ENCODE measurements at places on chromosomes 6 and 20.

DNA sequence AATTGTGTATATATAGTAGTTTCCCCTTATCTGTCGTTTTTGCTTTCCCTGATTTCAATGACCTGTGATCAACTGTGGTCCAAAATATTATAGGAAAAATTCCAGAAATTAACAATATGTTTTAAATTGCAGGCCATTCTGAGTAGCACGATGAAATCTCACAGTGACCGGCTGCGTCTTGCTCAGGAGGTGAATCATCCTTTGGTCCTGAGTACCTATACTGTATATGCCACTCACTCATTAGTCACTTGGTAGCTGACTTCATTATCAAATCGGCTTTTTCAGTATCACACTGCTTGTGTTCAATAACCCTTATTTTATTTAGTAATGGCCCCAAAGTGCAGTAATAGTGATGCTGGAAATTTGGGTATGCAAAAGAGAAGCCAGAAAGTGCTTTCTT is 728.3 kb upstream of the EYS start:
- no peak for DNase-seq

DNA sequence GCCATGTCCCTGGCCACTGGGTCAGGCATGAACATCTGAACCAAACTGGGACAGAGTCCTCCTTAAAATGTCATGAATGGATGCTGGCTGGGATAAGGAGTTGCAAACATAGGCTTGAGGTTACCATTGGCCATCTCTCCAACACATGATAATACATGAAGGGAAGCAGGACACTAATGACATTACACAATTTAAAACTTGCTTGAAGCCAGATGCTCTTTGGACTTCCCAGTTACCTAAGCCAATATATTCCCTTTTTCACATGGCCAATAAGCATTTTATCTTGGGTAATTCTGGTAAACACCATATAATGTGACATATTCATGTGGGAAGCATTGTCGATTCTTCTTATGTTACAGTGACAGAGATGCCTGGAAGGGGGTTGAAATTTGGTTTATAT is 148.0 kb upstream of the PLN start:
- DNase-seq = no peak

GRCh38 chr6:49979584-49979983 is 10.2 kb upstream of the DEFB113 start:
- no peak for DNase-seq

GRCh38 chr6:31927242-31927862 is at the start of gene C2:
Gene C2, plus strand, starts transcription at chr6:31927717. Its CDS starts 36 bp downstream, at chr6:31927753.
- DNase-seq = no peak

- DNase-seq = no peak
These were observed 19.3 kb downstream of the PSMB1 start for GRCh38 chr6:170533792-170534191.
